A549 (cell line): ENCODE measurements at places on chromosomes 7 and 10. TPM values are rescaled to one million over a fixed set of nuclear protein-coding genes. Genes with fewer than 3 reads are reported as not detected.

Gene SAP25
- polyA plus RNA-seq, result 0.24 to 0.37 TPM (median 0.26 TPM) in 3 replicates

Gene ZNF438
- 2.2 to 2.6 TPM (median 2.5 TPM) in 3 replicates for polyA plus RNA-seq

Gene DNAJC12
- 13.1 to 19.8 TPM (median 19.1 TPM) in 3 replicates for polyA plus RNA-seq

Gene HPSE2
- not detected in 3 replicates for polyA plus RNA-seq

Gene PARP12
- polyA plus RNA-seq, result 10.0 to 11.8 TPM (median 11.5 TPM) in 3 replicates

Gene ZNF804B
- polyA plus RNA-seq, result not detected in 3 replicates

Gene AGR3
- polyA plus RNA-seq, result not detected in 3 replicates

Gene EPHB6
- 0.14 to 0.37 TPM (median 0.22 TPM) in 3 replicates for polyA plus RNA-seq

Gene RNF32
- 1.3 to 1.8 TPM (median 1.4 TPM) in 3 replicates for polyA plus RNA-seq

Gene IGFBP1
- 2.7 to 4.4 TPM (median 4.2 TPM) in 3 replicates for polyA plus RNA-seq

Gene SYT15B
- 1.9 to 2.1 TPM (median 2.0 TPM) in 3 replicates for polyA plus RNA-seq

Gene ITGA8
- not detected in 3 replicates for polyA plus RNA-seq

Gene LEP
- polyA plus RNA-seq, result not detected in 3 replicates

Gene SCIN
- polyA plus RNA-seq, result 0.05 to 0.12 TPM (median 0.05 TPM) in 3 replicates

Gene CREB5
- 0.61 to 0.88 TPM (median 0.69 TPM) in 3 replicates for polyA plus RNA-seq

Gene CPXM2
- not detected in 3 replicates for polyA plus RNA-seq

Gene GAD2
- polyA plus RNA-seq, result not detected in 3 replicates

Gene KCNH2
- 0.41 to 0.45 TPM (median 0.41 TPM) in 3 replicates for polyA plus RNA-seq

Gene SUN3
- polyA plus RNA-seq, result not detected in 3 replicates

Gene TUBB8
- not detected in 3 replicates for polyA plus RNA-seq

Gene WASHC2C
- 19.8 to 24.9 TPM (median 24.7 TPM) in 3 replicates for polyA plus RNA-seq

Gene TAS2R3
- not detected in 3 replicates for polyA plus RNA-seq

Gene VAX1
- 0.54 to 0.71 TPM (median 0.68 TPM) in 3 replicates for polyA plus RNA-seq

Gene AKR1B1
- polyA plus RNA-seq, result 4,339 to 6,918 TPM (median 6,205 TPM) in 3 replicates

Gene EBF3
- polyA plus RNA-seq, result 0.07 to 0.17 TPM (median 0.12 TPM) in 3 replicates

Gene OR2A5
- polyA plus RNA-seq, result not detected in 3 replicates

Gene ADAMTS14
- polyA plus RNA-seq, result 0.03 to 0.05 TPM (median 0.04 TPM) in 3 replicates

Gene C10orf53
- polyA plus RNA-seq, result not detected in 3 replicates

Gene GPR15LG
- not detected in 3 replicates for polyA plus RNA-seq

Gene FOXI2
- not detected in 3 replicates for polyA plus RNA-seq

Gene CYP2C18
- 0.05 to 0.09 TPM (median 0.07 TPM) in 3 replicates for polyA plus RNA-seq

Gene MUC3A
- polyA plus RNA-seq, result 6.9 to 8.1 TPM (median 7.3 TPM) in 3 replicates

Gene CCDC201
- not detected in 3 replicates for polyA plus RNA-seq

Gene LIPM
- polyA plus RNA-seq, result not detected in 3 replicates

Gene HMX2
- polyA plus RNA-seq, result 0.07 to 0.09 TPM (median 0.08 TPM) in 3 replicates

Gene TMEM176A
- polyA plus RNA-seq, result not detected in 3 replicates

Gene CDHR1
- polyA plus RNA-seq, result 0.03 to 0.10 TPM (median 0.09 TPM) in 3 replicates

Gene FZD8
- 9.3 to 13.4 TPM (median 13.1 TPM) in 3 replicates for polyA plus RNA-seq

Gene FAM25A
- polyA plus RNA-seq, result not detected in 3 replicates

Gene INMT
- 0.03 TPM in 1 of 3 replicates, not detected in the others for polyA plus RNA-seq

Gene SPDYE16
- polyA plus RNA-seq, result not detected in 3 replicates

Gene GJD4
- polyA plus RNA-seq, result 0.05 TPM in 1 of 3 replicates, not detected in the others

Gene OPALIN
- not detected in 3 replicates for polyA plus RNA-seq

Gene TECPR1
- 8.4 to 11.2 TPM (median 11.1 TPM) in 3 replicates for polyA plus RNA-seq

Gene CAMK1D
- polyA plus RNA-seq, result 6.5 to 7.5 TPM (median 6.6 TPM) in 3 replicates

Gene PON1
- 0.93 to 1.8 TPM (median 1.1 TPM) in 3 replicates for polyA plus RNA-seq

Gene KCP
- 0.07 to 0.18 TPM (median 0.14 TPM) in 3 replicates for polyA plus RNA-seq
